Astrocyte of the spinal cord (primary cell): ENCODE measurements at places on chromosomes 16 and 17.

DNA sequence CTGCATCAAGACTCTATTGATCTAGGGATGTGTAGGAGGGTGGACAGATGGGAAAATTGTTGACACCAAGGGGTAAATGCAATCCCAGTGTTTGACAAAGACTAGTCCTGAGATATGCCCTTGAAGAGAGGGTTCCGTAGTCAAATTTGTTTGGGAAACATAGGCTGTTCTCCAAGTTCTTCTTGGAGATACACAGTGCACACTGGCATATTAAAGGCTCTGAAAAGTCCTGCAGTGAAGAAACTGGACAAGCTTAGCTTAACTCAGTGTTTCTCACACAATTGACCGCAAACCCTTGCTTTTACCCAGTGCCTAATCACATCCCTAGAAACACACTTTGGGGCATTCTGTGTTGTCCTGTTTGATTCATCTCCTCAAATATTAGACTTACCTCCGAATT lies 10.8 kb downstream of the DHRS7C start:
- DNase-seq: no peak

DNA sequence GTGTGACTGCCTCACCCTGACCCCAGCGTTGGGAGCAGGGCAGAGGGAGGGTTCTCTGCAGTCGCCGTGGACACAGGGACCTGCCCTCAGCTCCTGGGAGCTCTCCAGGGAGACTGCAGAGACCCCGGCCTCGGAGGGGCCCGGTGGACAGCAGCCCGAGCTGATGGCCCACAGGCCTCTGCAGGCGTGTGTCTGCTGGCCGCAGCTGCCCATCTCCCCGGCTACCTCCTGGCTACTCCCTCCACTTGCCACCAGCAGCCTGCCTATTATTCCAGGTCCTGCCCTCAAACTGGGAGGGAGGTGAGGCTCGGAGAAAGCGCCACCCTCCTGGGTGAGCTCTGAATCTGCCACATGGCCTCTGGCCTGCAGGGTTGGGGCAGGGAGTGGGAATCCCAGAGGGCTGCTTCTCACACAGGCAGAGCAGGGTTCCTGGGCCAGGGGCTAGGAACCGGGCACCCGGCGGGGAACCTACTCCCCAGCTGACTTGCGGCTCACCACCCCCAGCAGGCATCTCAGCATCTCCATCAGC lies 7.2 kb downstream of the SLC16A5 start:
- no peak for DNase-seq

DNA sequence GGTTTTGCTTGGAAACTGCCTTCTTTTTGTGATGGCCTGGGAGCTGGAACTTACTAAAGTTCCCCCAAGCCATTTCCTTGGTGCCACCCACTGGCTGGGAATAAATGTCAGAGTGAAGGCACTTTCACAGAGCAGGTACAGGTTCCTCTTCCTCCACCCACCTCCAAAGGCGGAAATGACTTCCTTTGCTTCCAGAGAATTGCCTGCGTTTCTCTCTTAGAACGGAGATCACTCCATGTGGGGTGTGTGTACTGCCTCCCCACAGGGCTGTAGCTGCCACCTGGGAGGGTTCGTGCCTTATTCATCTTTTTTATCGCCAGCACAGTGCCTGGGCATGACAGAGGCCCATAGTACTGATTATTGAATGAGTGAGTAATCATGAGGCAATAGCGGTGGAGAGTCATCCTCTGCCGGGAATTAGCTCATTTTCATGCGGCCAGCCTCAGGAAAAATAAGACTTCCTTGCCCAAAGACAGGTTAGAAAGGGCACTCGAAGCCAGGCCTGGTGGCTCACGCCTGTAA lies 32.2 kb upstream of the HAS3 start:
- DNase-seq: peak; percentile 90

DNA sequence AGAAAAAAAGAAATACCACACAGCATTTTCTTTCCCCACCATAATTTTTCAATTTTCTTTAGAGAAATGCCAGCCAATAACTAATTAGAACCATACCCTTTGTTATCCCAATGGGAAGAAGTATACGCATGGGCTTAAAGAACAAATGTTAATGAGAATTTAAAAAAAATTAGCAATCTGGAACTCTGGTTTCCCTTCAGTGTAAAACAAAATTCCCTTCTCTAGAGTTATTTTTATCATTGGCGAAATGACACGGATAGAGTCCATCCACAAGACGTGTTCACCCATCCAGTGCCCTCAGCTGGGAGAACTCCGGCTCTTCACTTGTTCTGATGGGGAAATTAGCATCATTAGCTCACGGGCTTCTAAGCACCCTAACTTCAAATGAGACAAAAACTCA lies 3.3 kb downstream of the NXN start:
- no peak for DNase-seq

DNA sequence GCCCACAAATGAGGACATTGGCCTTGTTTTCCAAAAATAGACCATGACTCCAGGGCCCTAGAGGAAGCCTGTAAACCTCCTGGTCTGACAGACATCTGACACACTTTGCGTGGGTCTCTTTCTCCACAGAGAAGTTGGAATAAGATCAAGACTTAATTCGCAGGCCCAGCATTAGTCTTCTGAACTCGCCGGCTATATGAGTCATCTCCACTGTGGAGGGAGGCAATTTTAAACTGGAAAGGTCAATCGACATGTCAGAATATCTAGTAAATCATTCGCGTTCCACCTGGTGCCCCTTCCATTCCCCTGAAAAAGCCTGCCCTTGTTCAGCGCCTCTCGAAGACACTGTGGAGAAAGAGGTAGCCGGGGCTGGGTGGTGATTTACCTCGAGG lies 140.1 kb downstream of the CLEC16A start:
- peak; percentile 90 for DNase-seq

DNA sequence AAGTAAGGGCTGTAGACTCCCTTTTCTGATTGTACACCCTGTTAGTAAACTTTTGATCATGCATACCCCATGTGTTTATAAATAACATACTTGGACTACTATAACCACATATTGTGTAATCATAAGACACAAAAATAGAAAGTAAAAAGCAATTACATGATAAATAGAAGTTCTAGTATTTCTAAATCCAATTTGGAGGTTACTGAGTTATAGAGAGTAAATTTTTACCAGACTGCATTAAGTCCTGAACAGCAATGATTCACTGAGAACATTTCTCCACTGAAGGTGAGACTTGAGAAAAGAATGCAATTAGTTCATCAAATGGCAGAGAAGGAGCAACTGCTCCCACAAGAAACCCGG lies 7.7 kb upstream of the TBKBP1 start:
- DNase-seq: no peak

GRCh38 chr16:23896832-23897821 lies 61.3 kb downstream of the PRKCB start:
- no peak for DNase-seq

- DNase-seq: no peak
Measured at GRCh38 chr16:24070851-24071250, 185.3 kb upstream of the CACNG3 start.

DNA sequence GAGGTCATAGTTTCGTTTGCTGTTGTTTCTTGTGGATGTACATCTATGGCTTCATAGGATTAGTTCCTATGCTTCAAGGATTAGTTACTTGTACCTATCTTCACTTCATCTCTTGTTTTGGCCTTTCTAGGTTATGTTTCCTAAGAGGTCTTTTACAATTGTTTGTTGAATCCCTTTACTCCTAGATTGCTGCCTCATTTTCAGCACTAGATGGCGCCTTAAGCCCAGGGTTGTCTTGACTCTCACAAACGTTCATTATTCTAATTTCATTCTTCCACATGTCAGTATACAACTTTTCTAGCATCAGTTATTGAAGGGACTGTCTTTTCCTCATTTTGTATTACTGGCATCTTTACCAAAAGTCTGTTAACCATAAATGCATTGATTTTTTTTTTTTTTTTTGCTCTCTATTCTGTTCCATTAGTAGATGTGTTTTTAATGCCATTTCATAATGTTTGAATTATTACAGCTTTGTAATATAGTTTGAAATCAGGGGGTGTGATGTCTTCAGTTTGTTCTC lies 45.0 kb upstream of the NACA2 start:
- peak; percentile 57 for DNase-seq

DNA sequence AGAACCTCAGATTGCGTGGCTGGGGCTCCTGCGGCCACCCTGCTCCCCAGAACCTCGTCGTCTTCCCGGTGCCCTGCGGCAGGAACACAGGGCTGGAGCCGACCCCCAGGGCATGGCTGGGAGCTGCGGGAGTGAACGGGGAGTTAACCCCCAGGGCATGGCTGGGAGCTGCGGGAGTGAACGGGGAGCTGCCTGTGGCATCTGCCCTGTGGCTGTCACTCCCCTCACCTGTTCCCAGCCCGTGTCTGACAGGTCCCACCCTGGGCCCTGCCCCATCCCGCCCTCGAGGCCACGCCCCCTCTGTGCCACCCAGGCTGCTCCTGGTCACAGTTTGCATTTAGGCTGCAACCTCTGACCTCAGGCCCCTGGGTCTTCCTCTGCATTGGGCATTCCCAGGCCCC lies 39.4 kb upstream of the ACSF3 start:
- DNase-seq: no peak

DNA sequence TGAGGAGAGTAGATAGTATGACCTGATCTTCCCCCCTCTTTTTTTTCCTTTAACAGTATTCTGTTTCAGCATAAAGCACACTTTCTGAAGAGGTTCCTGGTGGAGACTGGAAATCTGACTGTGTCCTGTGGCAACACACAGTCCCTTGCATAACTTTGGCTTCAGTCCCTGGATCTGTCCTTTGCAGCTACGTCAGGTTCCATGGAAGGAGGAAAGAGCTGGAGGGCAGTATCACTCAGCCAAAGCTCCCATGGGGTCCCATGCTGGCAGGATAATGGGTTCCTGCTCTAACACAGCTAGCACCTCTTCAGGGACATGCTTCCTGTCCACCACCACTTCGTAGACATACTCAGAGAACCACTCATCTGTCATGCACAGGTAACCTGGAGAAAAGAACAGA lies 13.3 kb upstream of the SLC6A4 start:
- DNase-seq: no peak

- DNase-seq: peak; percentile 39
Measured at GRCh38 chr16:53504665-53505064, 1.7 kb upstream of the AKTIP start.

GRCh38 chr17:53818929-53819328 lies 3.8 kb upstream of the KIF2B start:
- DNase-seq: no peak

DNA sequence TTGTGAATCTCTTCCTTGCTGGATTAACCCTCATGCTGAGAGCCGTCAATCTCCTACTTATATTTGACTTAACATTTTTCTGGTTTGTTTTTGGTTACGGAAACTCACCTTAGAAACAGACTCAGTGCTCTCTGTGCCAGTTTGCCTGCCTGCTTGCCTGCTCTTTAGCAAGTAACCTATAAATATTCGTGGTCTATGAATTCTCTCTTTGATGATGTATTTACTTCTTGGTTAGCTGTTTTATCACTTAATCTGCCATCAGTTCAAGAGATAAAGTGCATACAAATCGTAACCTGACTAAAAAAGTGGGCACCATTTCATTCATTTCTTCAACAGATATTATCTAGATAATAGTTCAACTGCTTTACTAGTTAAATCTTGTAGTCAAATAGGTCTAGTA lies 26.7 kb downstream of the CYB5B start:
- no peak for DNase-seq

GRCh38 chr16:84948851-84949610 lies 62.3 kb downstream of the ZDHHC7 start:
- no peak for DNase-seq

GRCh38 chr17:2393174-2393953 lies 7.5 kb downstream of the MNT start:
- DNase-seq: peak; percentile 93

GRCh38 chr17:60527701-60528100 lies 1.7 kb upstream of the APPBP2 start:
- no peak for DNase-seq

- DNase-seq: peak; percentile 86
Measured at GRCh38 chr17:4945176-4945943, 3.0 kb downstream of the PFN1 start.

DNA sequence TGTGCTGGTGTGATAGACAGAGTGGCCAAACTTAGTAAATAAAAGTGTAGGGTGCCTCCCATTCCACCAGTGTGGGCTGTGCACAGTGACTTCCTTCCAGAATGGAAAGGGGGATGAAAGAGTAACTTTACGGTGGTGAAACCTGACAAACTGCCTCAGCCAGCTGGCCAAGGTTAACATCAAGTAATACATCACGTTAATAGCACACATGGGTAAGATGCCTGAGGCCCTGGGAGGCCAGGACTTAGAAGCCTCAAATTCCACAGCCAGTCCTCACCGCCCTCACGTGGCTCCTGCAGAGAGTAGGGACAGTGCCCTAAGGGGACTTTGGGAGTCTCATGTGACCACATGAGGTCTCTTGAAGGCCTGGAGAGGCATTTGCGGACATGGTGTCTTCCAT lies 14.1 kb downstream of the RMI2 start:
- peak; percentile 69 for DNase-seq

DNA sequence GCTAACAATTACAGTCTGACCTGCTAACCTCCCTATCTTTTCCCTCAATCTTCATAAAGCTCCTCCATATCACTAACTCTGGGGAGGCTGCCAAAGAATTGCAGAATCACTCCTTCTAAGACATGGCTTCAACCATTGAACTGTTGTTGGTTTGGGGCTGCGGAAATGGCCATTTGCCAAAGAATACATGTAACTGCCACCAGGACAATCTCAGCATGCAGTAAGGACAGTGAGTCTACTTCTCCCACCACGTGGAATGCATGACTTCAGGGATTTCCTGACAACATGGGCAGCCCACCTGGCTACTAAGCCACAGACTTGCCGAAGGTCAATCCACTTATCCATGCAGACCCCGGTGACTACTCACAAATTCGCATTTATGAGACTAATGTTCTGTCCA lies 104.3 kb upstream of the NUDT7 start:
- DNase-seq: peak; percentile 5

- DNase-seq: no peak
Measured at GRCh38 chr17:75922173-75922961, 17.7 kb upstream of the MRPL38 start.

- peak; percentile 66 for DNase-seq
Measured at GRCh38 chr17:49193513-49194296, 16.7 kb downstream of the GNGT2 start.

DNA sequence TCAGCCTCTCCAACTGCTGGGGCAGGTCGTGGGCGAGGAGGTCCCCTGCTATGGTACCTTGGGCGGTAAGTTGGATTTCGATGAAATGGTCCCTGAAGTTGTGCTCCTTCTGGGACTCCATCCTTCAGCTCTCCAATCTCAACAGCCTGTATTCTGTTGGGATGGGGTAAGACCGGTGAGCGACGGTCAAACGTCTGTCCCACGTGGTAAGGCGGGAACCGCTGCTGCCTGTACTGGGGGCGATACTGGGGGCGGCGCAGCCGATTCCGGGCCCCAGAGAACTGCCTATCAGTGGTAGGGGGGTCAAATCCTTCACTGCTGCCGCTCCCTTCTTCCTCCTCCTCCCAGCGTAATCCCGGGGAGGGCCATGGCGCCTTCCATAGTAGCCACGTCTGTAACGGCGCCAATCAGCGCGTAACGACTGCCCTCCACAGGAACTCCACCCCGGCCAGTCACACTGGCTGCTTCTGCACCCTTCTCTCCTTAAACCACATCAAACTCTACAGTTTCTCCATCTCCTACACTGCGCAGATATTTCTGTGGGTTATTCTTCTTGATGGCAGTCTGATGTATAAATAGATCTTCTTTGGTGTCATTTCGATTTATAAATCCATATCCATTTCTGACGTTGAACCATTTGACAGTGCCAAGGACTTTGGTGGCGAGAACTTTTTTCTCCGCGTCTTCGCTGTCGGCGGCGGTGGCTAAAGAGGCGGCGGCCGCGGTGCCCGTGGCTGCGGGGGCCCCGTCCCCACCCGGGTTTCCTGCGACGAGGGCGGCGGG lies 41.1 kb downstream of the AHSP start:
- DNase-seq: no peak
